Hair follicular keratinocyte (primary cell): ENCODE measurements at places on chromosomes 13 and 19. TPM values are rescaled to one million over a fixed set of nuclear protein-coding genes. Genes with fewer than 3 reads are reported as not detected.

Gene IGFL3
- 0.30 and 0.78 TPM in 2 replicates for total RNA-seq

Gene DPF1
- 2.0 and 2.3 TPM in 2 replicates for total RNA-seq

Gene LMTK3
- total RNA-seq, result 2.8 and 3.7 TPM in 2 replicates

Gene TYROBP
- total RNA-seq, result not detected in 2 replicates

Gene NRTN
- not detected in 2 replicates for total RNA-seq

Gene ZNF222
- total RNA-seq, result 2.5 and 4.4 TPM in 2 replicates

Gene LILRB3
- not detected in 2 replicates for total RNA-seq

Gene SIGLEC11
- not detected in 2 replicates for total RNA-seq

Gene CXCL17
- not detected in 2 replicates for total RNA-seq
